ENCODE measurements at places on chromosomes 7 and 10.
A peak's percentile ranks its signal among the peaks of the same experiment; 100 is the strongest.

DNA sequence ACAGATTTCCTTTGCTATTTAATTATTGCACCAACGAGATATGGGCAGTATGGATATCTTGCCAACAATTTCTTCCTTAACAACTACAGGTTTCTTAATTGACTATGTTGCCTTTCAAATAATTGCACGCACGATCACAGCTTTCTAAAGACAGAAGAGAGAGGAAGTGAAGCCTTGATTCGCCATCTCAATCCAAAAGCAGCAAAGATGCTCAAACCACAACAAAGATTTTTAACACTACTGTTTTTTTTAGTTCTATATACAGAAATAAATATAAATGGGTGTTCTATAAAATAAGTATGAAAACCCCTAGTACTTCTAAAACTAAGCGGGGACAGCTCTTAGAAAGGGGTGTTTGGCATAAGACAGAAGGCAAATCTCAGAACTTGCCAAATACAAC is 251.3 kb downstream of the SFMBT2 start:
- DNase-seq = no peak

DNA sequence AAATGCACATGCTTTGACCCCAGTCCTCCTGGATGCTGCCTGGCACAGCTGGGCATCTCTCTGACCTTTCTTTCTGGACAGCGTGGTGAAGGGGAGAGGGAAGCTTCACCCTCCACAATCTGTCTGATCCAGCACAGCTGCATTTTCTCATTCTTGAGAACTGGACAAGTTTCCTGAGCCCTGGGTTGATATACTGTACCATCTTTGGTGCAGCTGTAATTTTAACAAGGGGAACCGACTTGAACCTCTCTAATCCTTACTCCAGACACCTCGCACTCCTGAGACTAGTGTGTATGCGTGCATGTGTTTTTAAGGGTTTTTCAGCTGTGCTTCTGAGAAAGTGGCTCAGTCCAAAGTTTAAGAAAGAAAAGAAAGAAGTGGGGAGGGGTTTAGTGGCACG is 655.7 kb downstream of the INHBA start:
- DNase-seq = no peak

GRCh38 chr10:86715156-86715795 is 41.1 kb upstream of the BMPR1A start:
- no peak for DNase-seq

GRCh38 chr7:40401406-40401805 is 266.6 kb downstream of the SUGCT start:
- DNase-seq = no peak

- DNase-seq = no peak
Measured at GRCh38 chr10:70523549-70523948, 45.0 kb downstream of the PALD1 start.

DNA sequence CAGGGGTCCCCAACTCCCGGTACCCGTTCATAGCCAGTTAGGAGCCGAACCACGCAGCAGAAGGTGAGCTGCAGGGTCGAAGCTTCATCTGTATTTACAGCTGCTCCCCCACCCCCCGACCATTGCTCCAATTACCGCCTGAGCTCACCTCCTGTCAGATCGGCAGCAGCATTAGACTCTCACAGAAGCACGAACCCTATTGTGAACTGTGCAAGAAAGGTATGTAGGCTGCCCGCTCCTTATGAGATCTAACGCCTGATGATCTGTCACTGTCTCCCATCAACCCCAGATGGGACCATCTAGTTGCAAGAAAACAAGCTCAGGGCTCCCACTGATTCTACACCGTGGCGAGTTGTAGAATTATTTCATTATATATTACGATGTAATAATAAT is 14.6 kb upstream of the AZGP1 start:
- DNase-seq = no peak

- DNase-seq = no peak
Measured at GRCh38 chr10:117662126-117662525, 119.6 kb downstream of the EMX2 start.

GRCh38 chr10:63584725-63585035 is 63.5 kb downstream of the REEP3 start:
- DNase-seq = no peak

DNA sequence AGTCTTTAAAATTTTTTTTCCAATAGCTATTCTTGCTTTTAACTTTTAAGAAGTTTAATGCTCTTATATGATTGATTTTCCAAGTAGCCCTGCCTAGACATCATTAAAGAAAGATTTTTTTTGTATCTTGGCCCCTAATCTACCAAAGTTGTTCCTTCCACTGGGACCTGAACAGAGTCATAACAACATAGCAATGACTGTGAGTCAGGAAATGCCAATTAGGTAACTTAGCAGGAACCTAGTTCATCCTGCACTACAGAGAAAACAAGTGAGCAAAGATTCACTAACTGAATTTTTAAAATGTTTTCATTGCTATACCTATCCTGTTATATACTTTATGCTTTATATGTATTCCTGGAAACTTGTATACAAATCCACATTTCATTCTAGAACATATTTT is 284.7 kb downstream of the BICC1 start:
- DNase-seq = no peak

DNA sequence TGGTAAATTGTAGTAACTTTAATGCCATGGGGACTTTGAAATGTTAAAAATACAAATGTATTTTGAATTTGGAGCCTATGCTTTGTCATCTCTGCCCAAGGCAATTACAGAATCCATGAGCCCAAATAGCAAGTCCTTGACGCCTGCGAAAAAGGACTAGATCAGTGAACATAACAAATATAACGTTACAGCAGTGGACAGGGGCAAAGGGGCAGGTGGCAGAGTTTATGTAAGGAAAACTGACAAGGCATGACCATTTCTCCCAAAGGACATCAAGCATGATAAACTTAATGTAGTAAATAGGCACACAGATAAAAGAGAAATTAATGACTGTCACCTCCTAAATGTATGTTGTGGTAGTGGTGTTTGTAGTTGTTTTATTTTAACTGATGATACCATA is 297.1 kb downstream of the LRRTM3 start:
- DNase-seq = no peak

- DNase-seq = peak; percentile 72
Measured at GRCh38 chr10:35335133-35336083, 901 bp upstream of the CCNY start.

DNA sequence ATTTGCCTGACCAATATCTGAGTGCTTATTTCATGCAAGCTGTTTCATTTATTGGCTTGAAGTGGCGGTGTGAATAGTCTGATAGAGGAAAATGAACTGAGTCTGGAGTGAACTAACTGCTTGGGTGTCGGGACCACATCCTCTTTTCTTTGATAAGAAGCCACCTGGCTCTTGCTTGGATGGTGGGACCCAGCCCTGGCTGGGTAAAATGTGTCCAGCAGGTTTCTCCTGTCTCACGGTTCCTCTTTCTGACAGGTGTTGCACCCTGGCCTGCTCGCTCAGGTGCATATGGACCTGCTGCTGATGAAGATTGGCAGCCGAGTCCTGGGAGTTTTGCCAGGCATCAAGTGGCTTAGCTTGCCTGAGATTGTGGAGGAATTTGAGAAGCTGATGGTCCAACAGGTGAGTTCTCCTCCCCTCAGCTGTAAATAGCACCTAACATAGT is 1.6 kb downstream of the ADCK2 start:
- DNase-seq = peak; percentile 52

DNA sequence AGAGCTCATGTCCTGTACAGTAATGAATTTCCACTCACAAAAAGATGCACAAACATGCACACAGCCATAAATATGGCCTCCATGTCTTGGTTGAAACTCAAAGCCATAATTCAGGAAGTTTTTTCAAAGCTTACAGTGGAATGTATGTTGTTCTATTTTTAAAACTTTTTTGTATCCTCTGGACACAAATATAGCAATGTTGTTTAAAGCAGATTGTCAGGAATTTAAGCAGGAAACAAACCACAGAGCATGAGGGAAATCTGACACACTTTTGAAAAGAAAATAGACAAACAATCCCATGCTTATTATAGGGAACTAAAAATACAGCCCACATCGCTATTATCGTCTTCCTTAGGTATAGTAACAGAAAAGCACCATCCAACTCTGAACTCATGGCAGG is 21.5 kb downstream of the LRRN3 start:
- no peak for DNase-seq

DNA sequence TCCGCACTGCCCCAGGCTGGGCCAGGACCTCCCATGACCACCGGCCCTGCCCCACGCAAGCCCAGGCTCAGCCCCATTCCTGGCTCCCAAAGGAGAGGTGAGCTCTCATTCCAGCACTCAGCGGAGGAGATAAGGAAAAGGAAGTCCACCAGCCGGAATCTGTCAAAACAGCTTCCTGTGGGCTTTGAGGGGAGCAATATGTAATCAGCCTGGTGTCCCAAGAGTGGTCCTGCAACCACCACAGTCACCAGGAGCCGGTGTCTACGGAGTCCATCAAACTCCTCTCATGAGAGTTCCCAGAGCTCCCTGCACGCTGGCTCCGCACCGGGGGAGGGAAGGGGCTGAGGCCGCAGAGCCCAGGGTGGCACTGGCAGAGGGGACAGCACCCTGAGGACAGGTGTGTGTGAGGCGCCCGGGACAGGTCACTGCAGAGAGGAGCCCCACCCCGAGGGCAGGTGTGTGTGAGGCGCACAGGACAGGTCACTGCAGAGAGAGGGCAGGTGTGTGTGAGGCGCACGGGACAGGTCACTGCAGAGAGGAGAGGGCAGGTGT is 57.9 kb downstream of the STK32C start:
- DNase-seq = no peak

DNA sequence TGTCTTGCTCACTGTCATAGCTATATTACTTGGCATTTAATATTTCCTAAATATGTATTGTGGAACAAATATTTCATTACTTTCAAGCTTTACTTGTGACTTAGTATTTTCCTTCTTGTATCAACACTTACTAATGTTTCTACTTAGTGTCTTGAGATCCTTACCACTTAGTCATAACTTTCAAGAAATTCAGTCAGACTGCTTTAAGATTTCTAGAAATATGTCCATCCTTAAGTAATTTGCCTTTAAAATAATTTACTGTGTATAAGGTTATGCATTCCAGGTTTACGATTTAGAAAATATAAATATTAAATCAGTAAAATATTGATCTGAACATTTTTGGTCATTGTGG is 87.3 kb upstream of the CSTF2T start:
- no peak for DNase-seq

GRCh38 chr10:10149899-10150298 is 867.8 kb upstream of the CELF2 start:
- DNase-seq = no peak

- DNase-seq = no peak
Measured at GRCh38 chr7:99786726-99787335, 2.8 kb upstream of the CYP3A4 start.

DNA sequence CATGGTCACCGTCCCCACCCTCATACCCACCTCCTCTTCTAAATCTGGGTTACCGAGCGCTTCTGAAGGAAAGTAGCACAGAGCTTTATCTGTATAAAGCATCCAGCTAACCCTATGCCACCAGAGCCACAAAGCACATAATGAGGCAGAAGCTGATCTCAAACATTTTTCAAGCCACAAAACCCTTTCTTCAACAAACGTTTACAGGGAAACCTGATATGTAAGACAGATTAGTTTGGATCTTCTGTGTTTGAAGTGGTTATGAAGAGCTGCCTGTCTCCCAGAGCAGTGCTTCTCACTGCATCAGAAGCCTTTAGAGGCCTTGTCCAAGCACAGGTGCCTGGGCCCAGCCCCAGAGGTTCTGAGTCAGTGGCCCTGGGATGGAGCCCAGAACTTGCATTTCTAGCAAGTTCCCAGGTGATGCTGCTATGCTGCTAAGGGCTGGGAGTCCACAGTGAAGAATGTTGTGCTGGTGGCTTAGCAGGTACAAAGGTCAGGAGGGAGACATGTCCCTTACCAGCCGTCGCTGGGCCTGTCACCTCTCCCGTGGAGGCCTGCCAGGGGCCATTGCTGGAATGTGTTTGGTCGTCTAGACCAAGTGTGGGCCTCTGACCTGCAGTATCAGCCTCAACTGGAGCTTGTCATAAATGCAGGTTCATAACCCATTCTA is 90.4 kb downstream of the TAF3 start:
- no peak for DNase-seq

DNA sequence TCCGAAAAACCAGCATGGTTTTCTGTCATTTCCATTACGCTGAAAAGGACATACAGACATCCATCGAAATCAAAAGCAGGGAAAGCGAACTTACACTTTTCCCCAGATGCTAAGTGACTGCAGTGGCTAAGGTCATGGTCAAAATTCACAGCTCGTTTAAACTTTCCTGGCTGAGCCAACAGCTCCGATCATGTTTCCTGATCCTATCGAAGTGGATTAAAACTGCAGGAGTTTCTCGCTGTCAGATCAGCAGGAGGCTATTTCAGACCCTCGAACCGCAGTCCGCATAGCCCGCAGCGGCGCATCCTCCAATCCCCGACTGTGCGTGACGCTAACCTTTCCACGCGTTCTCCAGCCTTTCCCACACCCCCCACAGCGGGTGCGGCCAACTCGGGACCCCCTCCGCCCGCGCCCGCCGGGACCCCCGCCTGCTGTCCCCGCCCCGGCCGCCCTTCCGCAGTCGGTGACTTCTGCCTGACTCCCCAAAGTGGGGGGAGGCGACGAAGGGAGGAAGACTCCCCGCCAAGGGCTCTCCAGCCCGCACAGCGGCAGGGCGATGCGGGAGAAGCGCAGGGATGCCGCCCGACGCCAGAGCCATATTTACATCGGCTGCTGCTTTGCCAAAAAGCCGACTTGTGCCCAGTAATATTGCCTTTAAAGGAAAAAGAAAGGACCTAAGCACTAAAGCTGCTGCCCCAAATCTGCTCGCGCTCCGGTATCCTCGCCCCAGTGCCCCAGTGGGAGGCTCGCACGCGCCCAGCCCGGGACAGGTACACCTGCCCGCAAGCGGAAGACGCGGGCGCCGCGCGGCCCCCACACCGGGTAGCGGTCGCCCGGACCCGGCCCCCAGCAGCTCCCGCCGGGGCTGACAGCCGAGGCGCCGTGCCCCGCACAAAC is 1.2 kb downstream of the PIP4K2A start:
- DNase-seq = peak; percentile 82

GRCh38 chr7:112495810-112496462 is 15.1 kb downstream of the LSMEM1 start:
- peak; percentile 67 for DNase-seq

DNA sequence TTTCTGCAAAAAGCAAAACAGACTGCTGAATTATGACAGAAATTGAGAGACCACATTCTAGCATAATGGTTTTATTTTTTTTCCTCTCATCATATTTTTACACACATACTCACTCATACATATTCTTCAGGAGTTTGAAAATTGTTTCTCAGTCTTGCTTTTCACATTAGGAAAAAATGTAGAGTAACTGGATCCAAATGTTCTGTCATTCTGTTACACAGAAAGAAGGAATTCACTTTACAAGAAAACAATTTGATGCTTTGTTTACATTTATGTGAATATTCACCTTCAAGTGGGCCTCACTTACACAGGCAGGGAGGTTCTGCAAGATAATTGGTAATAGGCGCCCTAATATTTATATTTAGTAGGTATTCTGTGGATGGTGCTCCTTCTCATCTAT is 82.0 kb downstream of the ARL4A start:
- no peak for DNase-seq

Measured in activated effector memory CD4-positive, alpha-beta T cell treated with anti-CD3 and anti-CD28 coated beads, Interleukin-2, amount 50 U/mL, for 16 hours (primary cell).